ENCODE measurements at places on chromosomes 13 and 19. TPM values are rescaled to one million over a fixed set of nuclear protein-coding genes. Genes with fewer than 3 reads are reported as not detected.
A peak's percentile ranks its signal among the peaks of the same experiment; 100 is the strongest.

DNA sequence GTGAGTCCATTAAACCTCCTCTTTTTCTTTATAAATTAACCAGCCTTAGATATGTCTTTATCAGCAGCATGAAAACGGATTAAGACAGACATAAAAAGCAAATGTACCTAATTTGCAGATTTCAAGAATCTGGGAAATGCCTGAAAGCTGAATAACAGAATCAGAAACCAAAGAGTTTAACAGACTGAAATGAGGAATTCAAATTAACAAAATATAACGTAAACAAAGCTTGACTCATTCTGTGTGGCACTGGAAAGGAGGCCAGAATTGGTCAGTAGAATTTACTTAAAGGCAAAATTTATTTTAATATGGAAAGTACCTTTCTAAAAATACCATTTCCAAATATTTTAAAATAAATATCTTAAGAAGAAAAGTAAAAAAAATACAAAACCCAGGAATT lies 540.6 kb upstream of the HTR2A start:
- H3K4me3 ChIP-seq, result no peak overlapping the region
- H3K36me3 ChIP-seq, result no peaks in the 10 kb centered on the region
- no peaks in the 10 kb centered on the region for H3K4me1 ChIP-seq
- H3K27ac ChIP-seq, result no peak overlapping the region
- DNase-seq, result no peak
- peaks cover 2% of the 10 kb centered on the region for H3K27me3 ChIP-seq

Gene LILRB3
- not detected for total RNA-seq

DNA sequence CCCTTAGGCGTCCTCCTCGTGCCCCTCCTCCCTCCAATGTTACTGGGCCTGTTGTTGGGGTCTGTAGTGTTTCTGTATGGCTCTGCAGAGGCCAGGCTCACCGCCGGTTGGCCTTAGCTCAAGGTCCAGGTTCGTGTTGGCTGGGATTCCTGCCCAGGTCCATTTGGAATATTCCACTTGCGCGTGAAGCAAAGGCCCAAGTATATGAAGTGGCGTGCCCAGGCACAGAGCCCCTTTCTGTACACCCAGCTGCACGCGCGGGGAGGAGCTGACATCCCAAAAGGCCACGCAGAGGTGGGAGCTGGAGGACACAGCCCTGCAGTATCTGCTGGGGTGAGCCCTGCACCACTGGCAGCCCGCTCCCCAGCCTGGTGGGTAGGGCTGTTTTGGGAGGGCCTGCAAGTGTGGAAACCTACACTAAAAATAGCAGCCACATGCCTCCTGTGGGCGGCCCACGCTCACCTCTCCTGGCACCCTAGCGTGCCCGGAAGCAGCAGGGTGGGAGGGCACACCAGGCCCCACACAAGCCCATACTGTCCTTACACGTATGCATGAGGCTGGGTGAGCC lies 30.2 kb downstream of the CRTC1 start:
- no peaks in the 10 kb centered on the region for H3K27me3 ChIP-seq
- peaks cover 5% of the 10 kb centered on the region for H3K4me1 ChIP-seq
- no peak for DNase-seq
- no peak overlapping the region for H3K27ac ChIP-seq

- H3K36me3 ChIP-seq, result peaks cover 7% of the 10 kb centered on the region
- H3K27me3 ChIP-seq, result no peaks in the 10 kb centered on the region
- no peak within 1 kb of the TSS for H3K4me3 ChIP-seq
- peaks cover 5% of the 10 kb centered on the region for H3K4me1 ChIP-seq
- DNase-seq, result no peak
- no peak within 1 kb of the TSS for H3K27ac ChIP-seq
These were observed at the start of gene SMIM44 for GRCh38 chr19:3483226-3483628. SMIM44 (minus strand) TSS chr19:3483441; CDS start chr19:3483403, 38 bp downstream.

- H3K27me3 ChIP-seq, result peaks cover 41% of the 10 kb centered on the region
- H3K4me1 ChIP-seq, result peaks cover 4% of the 10 kb centered on the region
- H3K36me3 ChIP-seq, result peaks cover 1% of the 10 kb centered on the region
- H3K4me3 ChIP-seq, result no peak overlapping the region
These were observed 4.3 kb downstream of the GDF15 start for GRCh38 chr19:18390065-18390907.

Gene RGL3
- total RNA-seq, result not detected

GRCh38 chr13:75699062-75699461 lies 62.9 kb downstream of the LMO7 start:
- no peak overlapping the region for H3K4me3 ChIP-seq
- no peak for DNase-seq
- no peak overlapping the region for H3K27ac ChIP-seq
- no peaks in the 10 kb centered on the region for H3K27me3 ChIP-seq

DNA sequence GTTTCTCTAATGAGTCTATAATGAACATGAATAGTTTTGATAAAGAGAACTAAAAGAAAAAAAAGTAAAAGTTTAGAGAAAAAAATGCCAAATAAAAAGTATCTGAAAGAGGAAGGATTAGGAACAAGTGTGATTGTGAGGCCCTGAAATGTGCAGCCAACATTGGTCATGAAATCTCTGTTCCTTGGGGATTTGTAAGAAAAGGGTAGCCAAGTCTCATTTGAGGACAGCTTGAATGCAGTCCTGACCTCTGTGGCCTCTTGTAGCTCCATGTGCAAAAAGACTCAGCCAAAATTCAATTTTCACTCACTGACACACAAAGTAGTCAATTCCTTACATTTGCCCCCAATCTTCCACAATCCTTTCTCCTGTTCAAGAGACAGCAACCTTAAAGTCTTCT lies 167.9 kb downstream of the KLF12 start:
- H3K36me3 ChIP-seq, result peaks cover 13% of the 10 kb centered on the region
- no peak for DNase-seq
- no peak overlapping the region for H3K4me3 ChIP-seq
- peaks cover 46% of the 10 kb centered on the region for H3K4me1 ChIP-seq
- no peaks in the 10 kb centered on the region for H3K27me3 ChIP-seq

DNA sequence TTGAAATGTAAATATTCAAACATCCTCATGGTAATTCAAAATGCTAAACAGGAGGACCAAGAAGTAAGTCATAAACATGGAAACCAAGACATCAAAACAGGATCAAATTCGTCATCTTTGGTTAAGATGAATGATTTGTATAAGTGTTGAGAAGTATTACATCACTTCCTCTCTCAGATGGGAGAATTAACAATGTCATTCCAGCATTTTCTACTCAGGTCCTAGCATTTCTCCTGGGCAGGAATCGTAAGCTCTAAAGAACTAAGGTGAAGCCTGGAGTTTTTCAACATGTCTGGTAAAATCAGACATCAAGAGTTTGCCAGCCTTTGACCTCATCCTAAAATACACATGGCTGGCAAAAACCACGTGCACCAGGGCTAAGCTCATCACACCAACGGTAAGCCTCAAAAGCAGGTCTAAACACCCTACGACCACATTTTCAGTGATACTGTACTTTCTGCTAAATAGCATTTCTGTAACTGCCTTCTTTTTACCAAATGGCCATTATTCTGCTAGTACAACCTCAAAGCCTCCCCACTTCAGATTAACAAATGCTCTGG lies 24.8 kb downstream of the RANBP3 start:
- peak overlapping the region; percentile 98 for H3K27ac ChIP-seq
- peaks cover 35% of the 10 kb centered on the region for H3K36me3 ChIP-seq
- peaks cover 95% of the 10 kb centered on the region for H3K4me1 ChIP-seq

Gene ZNF563
- total RNA-seq, result 6.7 TPM

- no peak overlapping the region for H3K4me3 ChIP-seq
- peak overlapping the region; percentile 3 for H3K27ac ChIP-seq
- H3K36me3 ChIP-seq, result peaks cover 28% of the 10 kb centered on the region
These were observed 54.7 kb downstream of the MBNL2 start for GRCh38 chr13:97276862-97277269.

Gene CEACAM16
- total RNA-seq, result not detected

DNA sequence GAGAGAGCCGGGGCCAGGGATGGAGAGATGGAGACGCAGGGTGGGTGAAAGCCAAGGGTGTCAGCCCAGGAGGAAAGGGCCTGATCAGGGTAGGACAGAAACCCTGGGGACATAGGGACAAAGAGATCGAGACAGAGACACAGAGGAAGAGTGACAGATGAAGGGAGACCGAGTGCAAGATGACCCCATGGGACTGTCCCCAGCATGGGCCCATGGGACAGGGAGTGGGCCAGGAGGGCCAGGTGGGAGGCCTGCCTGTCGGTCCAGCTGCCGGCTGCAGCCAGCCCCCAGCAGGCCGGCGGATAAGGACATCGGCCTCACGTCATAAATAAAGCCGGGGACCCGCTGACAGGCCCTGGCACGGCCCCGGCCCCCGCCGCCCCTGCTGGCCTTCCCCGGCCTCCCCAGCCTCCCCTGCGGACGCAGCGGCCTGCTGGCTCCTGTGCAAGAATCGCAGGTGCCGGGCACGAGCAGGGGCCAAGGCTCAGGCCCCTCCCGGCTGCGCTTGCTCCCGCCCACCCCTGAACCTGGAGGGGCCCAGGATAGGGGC lies 6.3 kb downstream of the REX1BD start:
- H3K36me3 ChIP-seq, result peaks cover 10% of the 10 kb centered on the region
- no peak for DNase-seq
- H3K4me1 ChIP-seq, result peaks cover 19% of the 10 kb centered on the region
- peak overlapping the region; percentile 56 for H3K27ac ChIP-seq
- peak overlapping the region; percentile 72 for H3K4me3 ChIP-seq
- H3K27me3 ChIP-seq, result peaks cover 3% of the 10 kb centered on the region

DNA sequence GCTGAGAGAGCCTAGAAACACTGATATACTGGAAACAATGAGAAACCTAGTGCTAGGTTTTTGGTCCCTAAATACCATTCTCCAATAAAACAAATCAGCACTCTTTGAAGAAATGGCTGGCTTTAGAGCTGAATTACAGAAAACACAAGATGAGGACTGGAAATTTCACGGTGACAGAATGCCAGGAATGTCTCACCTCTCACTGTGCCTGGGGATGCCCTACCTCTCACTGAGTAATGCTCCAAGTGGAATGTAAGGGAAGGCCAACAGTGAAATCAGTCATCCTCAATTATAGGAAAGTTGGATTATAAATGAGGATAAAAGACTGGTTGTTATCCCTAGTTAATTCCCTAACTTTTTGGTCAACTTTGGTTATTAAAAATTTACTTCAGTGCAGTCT lies 259.0 kb downstream of the NALCN start:
- no peak overlapping the region for H3K4me3 ChIP-seq
- H3K27ac ChIP-seq, result no peak overlapping the region
- H3K27me3 ChIP-seq, result peaks cover 26% of the 10 kb centered on the region
- no peak for DNase-seq
- H3K36me3 ChIP-seq, result no peaks in the 10 kb centered on the region

DNA sequence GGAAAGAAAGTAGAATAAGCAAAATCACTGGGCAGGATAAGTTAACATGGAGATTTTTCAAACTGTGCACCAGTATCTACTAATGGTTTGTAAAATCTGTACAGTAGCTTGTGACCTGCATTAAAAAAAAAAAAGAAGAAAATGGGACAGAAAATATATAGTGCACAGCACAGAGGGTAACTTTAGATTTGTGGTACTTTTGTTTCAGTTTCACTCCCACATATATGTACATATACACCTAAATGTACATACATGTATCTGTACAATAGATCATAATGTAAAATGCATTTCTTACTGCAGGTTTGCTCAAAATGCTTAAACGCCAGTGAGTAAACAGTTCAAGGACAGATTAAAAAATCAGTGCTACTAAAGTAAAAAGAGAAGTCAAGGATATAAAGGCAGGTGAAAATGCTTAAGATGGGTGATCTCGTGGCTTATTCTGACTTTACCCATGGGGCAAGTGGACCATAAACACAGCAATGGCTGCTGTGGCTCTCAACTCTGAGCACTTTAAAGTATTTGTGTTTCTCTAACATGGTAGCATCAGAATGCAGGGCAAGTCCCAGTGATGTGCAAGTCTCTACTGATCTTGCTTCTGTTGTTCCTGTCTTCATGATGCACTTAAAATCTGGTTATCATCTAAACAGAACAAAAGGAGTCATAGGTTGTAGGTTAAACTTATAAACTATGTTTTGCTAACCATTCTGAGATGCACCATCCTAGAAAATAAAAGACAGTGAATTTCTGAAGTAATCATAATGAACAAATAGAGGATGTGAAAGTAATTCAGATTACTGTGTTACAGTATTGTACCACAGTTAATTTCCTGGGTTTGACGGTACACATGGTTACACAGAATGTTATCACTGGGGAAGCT lies 112.3 kb downstream of the MIPEP start:
- H3K27ac ChIP-seq, result no peak overlapping the region
- H3K4me1 ChIP-seq, result peaks cover 16% of the 10 kb centered on the region
- no peaks in the 10 kb centered on the region for H3K27me3 ChIP-seq

Gene RBM42
- 94.4 TPM for total RNA-seq

Gene ABCC4
- total RNA-seq, result 9.5 TPM

Gene NAA16
- 29.8 TPM for total RNA-seq

DNA sequence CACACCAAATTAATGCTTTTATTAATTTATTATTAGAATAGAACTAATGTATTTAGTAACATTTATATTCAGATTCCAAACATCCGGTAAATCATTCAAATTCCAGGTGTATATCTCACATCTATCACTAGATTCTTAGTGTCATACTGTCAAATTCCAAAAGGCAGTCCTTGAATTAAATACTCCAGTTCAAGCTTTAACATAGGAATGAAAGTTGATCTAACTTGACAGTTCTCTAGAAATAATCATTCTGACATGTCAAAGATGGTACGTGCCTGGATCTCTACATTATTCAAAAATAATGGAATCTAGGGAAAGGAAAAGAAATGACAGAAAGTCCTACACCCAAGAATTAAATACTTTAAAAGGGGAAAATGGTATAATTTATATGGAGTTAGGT lies 1161.5 kb downstream of the PCDH9 start:
- no peaks in the 10 kb centered on the region for H3K36me3 ChIP-seq
- H3K4me3 ChIP-seq, result no peak overlapping the region
- H3K4me1 ChIP-seq, result no peaks in the 10 kb centered on the region
- no peaks in the 10 kb centered on the region for H3K27me3 ChIP-seq
- DNase-seq, result no peak

Data from activated CD4-positive, alpha-beta T cell treated with anti-CD3 and anti-CD28 coated beads for 36 hours (primary cell).